RCC 7860 (cell line): ENCODE measurements at places on chromosomes 2 and 18.

DNA sequence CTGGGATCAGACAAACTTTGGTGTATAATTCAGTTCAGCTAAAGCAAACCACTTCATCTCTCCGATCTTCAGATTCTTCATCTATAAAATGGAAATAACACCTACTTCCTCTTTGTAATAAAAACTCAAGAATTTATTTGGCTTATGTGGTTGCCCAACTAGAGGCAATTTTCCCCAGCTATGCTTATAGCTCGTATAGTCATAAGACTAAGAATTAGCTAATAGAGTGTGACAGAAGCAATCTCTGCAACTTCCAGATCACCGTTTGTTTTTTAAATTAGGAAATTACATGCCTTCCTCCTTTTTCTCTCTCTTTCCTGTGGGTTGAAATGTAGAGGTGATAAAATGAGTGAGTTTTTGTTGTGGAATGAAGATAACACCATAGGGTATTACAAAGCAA, 35.3 kb upstream of the KCNF1 start:
- no peak for DNase-seq

DNA sequence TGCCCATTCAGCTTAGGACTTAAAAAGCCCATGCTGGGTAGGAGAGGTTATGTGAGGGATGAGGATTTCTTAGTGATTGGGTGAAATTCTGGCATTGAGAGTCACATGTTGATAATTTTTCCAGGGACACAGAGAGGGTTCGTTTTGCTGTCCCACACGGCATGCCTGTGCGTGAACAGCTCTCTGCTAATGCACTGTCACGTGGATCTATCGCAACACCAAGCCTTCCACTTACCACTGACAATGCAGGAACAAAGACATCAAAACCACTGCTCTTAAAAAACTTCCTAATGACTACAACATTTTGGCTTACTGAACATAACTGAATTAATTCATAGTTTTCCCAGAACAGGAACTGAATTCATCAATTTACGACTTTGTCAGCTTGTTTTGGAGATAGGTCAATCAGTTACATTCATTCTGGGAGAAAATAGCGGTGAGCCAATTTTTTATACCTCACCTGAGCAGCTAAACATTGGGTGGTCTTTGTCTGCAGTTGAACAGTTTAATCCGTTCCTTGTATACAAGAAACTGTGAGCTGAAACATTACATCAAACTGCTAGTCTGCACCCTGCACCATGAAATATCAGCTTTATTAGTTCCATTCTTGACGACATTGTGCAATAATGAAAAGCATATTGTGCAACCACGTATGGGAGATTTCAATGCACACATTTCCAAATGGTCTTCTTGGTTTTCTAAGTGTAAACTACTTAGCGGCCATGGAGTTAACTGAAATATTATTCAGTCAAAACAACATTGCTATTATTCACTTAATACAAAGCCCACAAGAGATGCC, 127.1 kb downstream of the LPIN1 start:
- DNase-seq: no peak

- no peak for DNase-seq
These were observed 34.4 kb downstream of the MAP2 start for GRCh38 chr2:209458008-209458979.

GRCh38 chr2:215269397-215270117, 42.3 kb upstream of the ATIC start:
- peak; percentile 48 for DNase-seq

- DNase-seq: no peak
These were observed 37.4 kb upstream of the GPC1 start for GRCh38 chr2:240397924-240398645.

- DNase-seq: no peak
These were observed 27.3 kb downstream of the CYB5A start for GRCh38 chr18:74264303-74265020.
